ENCODE measurements at places on chromosomes 2 and 18.

DNA sequence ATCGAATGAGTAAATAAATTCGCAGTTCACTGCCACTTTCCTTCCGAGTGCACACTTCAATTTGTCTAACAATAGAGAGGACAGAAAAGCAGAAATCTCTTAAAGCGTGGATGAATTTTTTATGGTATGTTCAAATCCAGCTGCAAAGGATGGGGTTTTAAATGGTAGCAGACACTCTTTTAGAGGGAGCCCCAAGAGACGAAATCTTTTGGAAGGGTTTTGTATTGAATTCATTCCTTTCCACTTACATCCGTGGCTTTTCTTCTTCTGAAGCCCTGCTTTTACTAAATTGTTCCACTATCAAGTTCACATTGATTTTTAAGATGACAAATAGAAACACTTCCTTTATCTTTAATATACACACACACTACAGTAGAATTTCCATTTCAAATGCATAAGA, 680.7 kb downstream of the NR4A2 start:
- DNase-seq: no peak

DNA sequence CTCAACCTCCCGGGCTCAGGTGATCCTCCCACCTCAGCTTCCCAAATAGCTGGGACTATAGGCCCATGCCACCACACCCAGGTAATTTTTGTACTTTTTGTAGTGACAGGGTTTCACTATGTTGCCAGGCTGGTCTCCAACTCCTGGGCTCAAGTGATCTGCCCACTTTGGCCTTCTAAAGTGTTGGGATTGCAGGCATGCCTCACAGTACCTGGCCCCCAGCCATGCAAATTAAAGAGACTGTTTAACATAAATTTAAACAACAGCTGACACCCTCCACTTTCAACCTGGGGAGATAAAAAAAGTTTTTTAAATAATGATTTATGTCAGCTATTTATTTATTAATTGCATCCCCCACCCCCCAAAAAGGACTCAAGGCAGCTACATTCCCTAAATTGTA, 234.7 kb downstream of the CCDC178 start:
- DNase-seq: no peak

GRCh38 chr2:98875081-98875728, 60.8 kb downstream of the CRACDL start:
- DNase-seq: no peak

DNA sequence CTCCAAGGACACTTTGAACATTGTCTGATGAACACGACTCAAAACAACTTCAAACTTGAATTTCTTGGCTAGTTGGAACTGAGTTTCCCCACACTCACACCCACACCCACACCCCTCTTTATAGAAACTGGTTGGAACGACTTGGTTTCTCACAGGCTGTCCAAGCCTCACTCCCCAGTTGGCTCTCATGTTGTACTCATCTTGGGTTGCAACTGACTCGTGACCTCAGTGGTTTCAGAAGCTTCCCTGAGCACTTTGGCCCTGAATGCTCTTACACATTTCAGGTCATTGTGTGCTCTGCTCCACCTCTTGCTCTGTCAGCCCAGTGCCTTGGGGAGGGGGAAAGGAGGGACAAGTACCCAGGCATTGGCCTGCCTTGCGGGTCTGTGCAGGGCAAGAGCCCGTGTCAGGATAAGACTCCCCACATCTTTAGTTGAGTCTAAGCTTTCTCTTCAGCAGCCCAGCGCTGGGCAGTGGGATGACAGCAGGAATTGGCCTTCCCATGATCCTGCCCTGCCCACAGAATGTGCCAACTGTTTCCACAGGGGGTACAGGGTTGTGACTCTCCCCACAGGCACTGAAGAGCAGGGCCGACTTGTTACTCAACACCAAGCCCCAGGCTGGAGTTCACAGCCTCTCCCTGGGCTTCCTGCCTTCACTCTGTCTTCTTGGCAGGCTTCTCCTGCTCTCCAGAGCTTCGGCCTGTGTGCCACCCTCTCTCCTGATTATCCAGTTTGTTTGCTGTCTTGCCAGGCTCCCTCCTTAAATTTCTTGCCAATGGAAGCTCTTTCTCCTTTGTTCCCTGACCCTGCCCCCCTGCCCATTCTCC, 104.6 kb downstream of the RTN4 start:
- DNase-seq: no peak

DNA sequence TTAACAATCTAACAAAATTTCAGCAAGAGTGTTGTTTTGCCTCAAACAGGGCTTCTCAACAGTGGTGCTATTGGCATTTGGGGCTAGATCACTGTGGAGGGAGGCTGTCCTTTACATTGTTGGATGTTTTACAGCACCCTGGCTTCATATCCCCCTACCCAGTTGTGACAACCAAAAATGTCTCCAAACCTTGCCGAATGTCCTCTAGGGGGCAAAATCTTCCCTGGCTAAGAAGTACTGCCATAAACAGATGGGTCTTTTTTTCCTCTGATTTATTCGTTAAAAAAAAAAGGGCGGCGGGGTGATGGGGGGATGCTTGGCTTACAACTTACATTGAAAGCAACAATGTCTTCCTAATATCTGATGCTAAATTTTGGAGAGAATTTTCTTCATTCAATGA, 207.6 kb upstream of the CCDC150 start:
- DNase-seq: no peak

- no peak for DNase-seq
These were observed 5.1 kb downstream of the GPR75 start for GRCh38 chr2:53854678-53855077.

- DNase-seq: no peak
These were observed 198.6 kb upstream of the STK17B start for GRCh38 chr2:196369967-196370366.

DNA sequence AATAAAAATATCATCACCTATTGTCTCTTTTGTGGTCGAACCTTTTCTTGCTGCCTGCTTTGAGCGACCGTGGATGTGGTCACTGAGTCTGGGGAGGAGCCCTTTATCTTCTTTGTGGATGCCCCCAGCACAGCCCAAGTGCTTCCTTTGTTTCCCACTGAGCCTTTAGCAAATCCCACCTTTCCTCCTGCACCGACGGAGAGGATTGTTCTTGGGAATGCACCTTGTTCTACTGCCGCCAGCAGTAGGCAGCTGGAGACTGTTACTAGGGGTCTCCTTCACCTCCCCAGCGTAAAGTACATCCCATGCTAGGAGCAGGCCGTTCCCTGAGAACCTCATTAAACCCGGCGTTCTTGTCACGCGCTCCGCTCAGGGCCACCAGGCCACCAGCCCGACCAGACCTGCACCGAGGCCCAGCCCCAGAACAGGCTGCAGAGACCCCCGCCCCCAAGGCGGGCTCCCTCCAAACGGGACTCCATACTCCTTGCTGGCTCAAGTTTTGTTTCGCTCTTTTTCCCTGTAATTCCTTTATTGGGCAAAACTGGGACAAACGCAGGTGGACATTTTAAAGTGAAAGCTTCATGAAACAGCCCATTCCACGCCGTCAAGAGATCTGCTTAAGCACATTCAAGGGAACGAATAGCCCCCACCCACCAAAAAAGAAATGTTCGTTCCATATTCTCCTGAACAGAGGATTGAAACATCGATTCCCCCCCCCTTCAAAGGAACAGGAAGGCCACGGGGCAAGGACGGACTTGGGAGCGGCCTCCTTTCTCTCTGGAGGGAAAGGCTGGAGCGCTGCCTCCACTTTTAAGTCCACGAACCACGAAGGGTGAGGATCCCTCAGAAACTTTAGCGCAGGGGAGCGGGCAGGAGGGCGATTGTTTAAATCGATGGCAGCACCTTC, 1.1 kb upstream of the MAT2A start:
- no peak for DNase-seq

- DNase-seq: peak; percentile 20
These were observed 273.9 kb upstream of the SESTD1 start for GRCh38 chr2:179538406-179539123.

- no peak for DNase-seq
These were observed 55.8 kb upstream of the FAM136A start for GRCh38 chr2:70357684-70358071.

- no peak for DNase-seq
These were observed 117.0 kb upstream of the EML6 start for GRCh38 chr2:54606393-54606958.

DNA sequence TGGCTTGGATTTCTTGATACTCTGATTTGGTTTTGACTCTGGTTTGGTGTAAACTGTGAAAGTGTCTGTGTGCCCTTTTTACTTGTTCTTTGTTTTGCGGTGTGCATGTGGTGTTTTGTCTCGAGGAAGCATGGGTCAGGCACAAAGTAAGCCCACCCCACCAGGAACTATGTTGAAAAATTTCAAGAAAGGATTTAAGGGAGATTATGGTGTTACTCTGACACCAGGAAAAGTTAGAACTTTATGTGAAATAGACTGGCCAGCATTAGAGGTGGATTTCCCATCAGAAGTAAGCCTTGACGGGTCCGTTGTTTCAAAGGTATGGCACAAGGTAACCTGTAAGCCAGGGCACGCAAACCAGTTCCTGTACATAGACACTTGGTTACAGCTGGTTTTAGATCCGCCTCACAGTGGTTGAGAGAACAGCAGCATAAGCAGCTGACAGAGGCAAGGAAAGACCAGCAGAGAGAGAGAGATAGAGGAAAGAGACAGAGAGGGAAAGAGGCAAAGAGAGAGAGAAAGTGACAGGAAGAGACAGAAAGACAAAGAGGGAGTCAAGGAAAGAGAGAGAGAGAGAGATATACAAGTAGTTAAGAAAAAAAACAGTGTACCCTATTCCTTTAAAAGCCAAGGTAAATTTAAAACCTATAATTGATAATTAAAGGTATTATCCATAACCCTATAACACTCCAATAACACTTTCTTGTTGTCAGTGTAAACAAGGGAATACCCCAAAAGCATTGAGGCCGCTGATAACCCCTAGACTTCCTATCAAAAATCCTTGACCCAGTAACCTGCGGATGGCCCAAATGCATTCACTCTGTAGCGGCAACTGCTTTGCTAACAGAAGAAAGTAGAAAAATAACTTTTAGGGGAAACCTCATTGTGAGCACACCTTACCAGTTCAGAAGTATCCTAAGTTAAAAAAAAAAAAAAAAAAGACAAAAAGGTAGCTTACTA, 42.6 kb downstream of the TFPI start:
- no peak for DNase-seq

DNA sequence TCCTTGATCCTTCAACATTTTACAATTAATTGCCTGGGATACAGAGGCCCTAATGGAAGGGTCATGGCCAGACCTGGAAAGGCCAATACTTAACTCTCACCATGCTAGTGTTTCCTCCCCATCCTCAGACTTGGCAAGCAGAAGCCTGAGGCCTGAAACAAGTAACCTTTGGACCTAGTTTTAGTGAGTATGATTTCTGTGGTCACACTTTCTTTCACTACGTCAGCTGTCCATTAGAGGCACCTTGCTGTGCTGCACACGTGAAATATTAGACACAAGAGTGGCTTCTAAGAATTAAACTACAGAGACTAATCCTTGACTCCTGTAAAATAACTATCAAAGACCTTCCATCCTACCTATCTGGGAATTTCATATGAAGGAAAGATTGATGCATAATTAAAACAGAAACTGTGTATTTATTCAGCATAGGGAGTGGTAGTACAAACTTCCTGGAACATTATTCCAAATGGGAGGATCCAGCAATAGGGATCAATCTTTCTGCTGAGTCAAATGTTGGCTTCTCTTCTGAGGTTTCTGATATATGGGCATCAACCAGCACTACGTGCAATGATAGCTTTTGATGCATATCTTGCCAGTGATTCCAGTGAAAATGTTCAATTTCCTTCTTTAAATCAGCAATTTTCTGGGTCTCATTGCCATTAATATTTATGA, 249.7 kb downstream of the IKZF2 start:
- no peak for DNase-seq

- DNase-seq: no peak
These were observed 112.3 kb upstream of the SETBP1 start for GRCh38 chr18:44568342-44568741.

DNA sequence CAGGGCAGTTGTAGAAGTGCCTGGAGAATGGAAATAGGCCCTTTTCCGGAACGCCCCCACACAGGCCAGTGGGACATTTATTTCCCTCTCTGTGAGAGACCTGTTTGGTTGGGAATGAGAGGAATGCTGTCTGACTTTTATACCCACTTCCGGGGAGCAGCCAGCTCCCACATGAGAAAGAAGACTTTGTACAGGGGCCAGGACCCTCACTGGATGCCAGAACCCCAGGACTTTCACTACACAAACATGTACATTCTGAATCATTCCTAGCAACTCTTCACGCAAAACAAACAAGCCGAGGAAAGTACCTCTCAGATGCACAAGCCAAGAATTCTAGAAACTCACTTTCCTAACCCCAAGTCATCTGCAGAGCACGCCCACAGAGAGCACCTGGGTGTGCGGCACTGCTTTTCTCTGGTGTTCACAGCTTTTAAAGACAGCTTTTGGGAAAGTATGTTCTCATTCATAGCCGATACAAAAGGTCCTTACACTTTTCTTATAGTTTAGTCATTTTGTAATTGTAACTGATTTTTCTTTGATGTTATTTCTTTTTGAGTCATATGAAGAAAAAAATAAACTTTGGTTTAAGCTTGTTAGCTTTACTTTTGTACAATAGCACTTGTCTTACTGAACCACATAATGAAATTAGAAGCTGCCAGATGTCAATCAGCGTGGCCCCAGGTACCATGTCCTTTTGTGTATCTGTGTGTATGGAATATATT, 856.1 kb upstream of the ID2 start:
- DNase-seq: no peak

GRCh38 chr2:10224734-10225133, 78.0 kb upstream of the HPCAL1 start:
- no peak for DNase-seq

Data from fibroblast of skin of left biceps (primary cell).